ENCODE measurements at places on chromosomes 11 and 22.

- no peak for DNase-seq
These were observed 40.6 kb upstream of the TUB start for GRCh38 chr11:8040261-8040920.

- DNase-seq = no peak
These were observed at the start of gene PAMR1 for GRCh38 chr11:35525501-35526175. Gene PAMR1 (minus strand): TSS chr11:35525616. CDS start chr11:35525585, 31 bp downstream.

DNA sequence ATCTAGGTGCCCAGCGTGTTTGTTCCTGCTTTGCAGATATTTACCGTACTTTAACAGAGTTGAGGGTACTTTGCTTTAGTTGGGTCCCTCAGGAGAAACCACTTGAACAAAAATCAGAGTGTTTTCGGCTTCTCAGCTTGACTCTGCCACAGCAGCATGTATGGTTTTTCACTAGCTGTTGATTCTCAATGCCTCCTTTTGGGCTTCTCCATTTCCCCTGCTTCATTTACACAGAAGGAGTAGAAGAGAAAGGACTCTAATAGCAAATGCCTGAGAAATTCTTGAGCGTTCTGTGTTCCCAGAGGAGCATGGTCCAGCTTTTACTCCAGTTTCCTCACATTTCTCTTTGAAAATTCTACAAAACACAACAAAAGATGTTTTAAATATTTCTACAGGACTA, 252.1 kb upstream of the CCDC179 start:
- DNase-seq = no peak

GRCh38 chr22:44132724-44133123, 48.0 kb upstream of the PARVG start:
- no peak for DNase-seq

DNA sequence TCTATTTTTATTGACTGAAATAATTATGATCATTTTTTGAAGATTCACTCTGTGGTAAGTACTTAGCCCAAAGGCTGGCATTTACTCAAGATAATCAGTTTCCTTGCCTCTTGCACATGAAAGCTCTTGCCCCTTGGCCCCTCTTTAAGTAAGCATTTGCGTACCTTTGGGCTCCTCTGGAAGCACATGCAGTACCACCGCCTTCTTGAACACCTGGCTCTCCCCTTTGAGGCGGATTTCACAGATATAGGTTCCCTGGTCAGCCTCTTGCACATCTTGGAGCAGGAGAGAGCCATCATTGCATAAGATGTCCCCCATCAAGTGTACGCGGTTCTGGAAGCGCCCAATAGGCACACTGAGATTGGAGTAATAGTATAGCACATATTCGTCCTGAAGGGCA, 14.5 kb downstream of the JAML start:
- DNase-seq = no peak

DNA sequence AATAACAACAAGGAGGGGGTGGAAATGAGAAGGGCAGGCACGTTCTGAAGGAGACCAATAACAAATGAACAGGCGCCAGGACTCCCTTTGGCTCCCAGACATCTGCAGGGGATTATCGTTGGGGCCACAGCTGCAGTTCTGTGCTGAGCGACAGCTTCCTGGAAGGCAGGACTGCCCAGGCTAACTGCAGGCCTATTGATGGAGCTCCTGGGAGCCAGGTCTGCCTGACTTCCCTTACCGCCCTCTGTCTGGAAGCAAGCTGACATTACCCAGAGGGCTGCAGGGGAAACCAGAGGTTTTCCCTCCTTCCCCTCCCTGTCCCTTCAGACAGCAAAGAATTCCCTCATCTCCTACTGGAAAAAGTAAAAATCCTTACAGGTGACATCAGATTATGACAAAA, 5.0 kb downstream of the DRD2 start:
- DNase-seq = no peak

DNA sequence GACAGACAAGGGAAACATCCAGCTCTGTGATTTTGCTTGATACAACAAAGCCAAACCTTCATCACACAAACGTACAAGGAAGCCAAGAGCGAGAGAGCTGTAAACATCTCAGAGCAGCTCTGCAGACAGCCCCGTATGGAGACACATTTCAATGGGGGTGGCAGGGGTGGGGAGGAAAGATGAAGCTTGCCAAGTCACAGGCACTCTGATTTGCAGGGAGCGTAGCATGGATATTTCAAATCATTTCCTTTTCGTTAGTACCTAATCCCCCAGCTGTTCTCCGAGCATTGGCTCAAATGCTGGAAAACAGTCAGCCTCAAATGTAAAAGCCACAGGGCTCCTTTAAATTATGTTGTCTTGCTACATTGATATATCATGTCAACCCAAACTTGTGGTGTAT, 458.9 kb upstream of the CADM1 start:
- no peak for DNase-seq

- DNase-seq = no peak
These were observed 428 bp downstream of the SCN3B start for GRCh38 chr11:123653827-123654565.

DNA sequence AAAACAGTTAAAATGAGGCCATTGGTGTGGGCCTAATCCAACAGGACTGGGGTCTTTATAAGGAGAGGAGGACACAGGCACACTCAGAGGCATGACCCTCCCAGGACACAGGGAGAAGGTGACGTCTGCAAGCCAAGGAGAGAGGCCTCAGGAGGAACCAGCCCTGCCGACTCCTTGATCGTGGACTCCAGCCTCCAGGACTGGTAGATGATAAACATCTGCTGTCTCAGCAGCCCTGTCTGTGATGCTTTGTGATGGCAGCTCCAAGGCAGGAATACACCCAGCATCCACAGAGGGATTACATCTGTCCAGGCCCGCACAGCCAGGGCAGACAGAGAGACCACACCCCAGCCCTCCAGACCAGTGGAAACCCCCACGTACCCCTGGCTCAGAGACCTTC, 18.4 kb downstream of the CDKN1C start:
- no peak for DNase-seq

GRCh38 chr11:72338266-72338665, 94.3 kb upstream of the PHOX2A start:
- DNase-seq = no peak

DNA sequence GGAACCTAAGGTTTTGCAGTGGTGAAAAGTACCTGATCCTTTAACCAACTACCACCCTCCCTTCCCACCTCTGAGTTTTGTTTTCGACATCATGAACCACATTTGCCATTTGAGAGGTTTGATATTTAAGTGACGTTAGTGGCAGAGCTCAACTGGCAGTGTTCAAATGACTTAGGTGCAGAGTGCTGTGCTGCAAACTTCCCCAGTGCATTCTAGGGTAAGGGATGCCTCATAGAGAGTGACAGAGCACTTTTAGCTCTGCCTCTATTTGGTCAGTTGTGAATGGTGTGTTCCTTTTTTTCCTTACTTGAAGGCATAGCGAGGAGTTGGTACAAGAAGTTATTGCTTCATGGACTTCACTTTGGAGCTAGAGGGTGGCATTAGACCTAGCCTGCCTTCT, 9.4 kb downstream of the BMAL1 start:
- no peak for DNase-seq

DNA sequence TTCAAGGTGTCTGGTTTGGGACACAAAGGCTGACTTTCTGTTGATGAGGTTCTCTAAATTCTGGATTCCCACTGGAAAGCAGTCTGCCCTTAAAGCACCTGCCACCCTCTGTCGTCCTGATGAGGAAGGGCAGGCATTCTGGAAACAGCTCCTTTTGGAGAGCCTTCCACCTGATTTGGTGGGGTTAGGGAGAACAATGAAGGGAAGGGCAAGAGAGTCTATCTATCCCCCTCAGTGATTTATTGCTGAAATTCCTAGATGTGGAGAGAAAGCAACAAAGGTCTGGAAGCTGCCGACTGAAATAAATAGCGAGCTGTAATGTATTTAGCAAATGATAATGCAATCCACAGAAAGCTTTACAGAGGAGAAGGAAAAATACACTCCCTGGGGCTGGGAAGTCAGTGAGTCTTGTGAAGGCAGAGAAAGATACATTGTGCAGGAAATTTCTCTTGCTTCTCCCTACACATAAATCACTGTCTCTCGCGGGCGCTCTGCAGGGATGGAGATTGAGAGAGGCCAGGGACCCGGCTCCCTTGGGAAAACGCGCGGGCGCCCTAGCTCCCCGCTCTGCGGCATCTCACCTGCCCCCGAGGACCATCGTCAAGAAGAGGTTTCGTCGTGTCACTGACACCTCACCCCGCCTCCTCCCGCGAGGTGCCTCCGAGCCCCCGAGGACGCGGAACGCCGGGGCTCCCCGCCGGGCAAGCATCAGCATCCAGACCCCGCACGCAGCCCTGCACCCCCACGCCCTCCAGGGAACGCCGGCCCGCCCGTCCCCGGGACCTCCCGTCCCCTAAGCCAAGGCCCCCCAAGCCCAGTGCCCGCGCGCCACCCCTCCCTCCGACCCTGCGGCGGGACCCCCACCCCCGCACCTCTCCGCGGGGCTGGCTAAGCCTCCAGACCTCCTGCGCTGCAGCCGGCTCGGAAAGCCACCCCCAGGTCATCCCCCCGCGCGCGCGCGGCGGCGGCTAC, 673 bp downstream of the CDON start:
- no peak for DNase-seq

DNA sequence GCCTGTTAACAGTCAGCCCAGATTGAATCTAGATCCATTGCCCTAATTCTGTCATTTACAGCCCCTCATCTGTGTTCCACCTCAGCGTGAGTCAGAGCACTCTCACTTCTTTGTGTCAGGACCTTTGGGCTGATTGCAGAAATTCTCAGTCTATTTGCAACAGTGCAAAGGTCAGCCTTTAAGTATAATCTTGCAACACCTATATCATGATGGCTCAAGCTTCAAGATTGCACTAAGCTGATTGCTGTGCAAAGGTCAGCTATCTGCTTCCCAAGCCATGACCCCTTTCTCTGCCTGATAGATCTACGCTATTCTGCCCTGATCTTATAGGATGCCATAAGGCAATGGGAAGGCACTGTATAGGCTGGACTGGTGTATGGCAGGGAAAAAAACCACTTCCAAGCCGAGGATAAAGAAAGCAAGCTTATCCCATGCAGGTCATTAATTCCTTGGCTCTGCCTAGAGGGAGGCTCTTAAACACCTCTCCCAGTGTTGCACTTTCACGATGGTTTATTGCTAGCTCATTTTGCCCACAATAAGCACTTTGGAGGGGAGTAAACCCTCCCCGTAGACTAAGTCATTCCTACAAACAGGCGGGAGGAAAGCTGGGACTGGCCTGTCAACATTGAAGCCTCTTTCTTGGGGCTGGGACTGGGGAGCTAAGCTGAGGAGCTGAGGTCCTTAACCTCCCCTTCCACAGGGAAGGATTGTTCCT, 100.6 kb downstream of the RRAS2 start:
- no peak for DNase-seq

DNA sequence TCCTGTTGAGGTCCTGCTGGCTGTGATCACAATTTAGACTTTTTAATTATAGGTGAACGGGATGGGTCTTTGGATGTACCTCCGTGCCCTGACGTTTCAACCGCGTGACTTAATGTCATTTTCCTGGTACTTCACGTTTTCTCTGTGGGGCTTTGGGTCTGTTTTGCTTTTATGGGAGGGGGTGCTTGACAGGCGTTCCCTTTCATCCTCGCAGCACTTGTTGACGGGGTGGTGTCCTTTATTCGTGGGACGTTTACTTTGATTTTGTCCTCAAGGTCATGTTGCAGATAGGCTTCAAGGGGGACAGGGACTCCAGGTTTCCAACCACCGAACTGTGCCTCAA, 994 bp downstream of the PPP6R3 start:
- DNase-seq = no peak

DNA sequence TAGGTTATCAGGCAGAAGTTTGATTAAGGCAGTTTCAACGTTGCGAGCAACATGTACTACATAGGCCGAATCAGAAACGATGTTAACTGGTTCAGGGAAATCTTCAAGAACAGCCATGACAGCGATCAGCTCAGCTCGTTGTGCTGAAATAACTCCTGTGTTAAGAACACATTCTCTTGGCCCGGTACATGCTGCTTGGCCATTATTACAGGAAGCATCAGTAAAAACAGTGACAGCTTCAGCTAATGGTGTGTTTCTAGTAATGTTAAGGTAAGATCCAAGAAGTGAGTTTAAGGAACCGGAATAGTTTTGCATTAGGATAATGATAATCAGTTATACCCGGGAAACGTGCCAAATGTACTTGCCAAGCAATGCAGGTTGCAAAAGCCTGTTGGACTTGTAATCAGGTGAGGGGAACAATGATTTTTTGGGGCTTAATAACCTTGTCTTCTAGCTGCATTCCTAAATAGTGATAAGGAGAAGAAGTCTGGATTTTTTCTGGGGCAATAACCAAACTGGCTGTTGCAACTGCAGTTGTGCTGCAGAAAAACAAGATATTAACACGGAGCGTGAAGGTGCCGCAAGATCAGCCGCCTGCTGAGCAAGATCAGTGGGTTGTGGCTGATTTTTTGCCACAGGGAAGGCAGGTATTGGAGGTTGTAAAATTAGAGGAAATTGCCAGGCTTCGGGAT, 14.3 kb downstream of the OR52K1 start:
- no peak for DNase-seq

- DNase-seq = no peak
These were observed 8.6 kb downstream of the SC5D start for GRCh38 chr11:121300972-121301699.

DNA sequence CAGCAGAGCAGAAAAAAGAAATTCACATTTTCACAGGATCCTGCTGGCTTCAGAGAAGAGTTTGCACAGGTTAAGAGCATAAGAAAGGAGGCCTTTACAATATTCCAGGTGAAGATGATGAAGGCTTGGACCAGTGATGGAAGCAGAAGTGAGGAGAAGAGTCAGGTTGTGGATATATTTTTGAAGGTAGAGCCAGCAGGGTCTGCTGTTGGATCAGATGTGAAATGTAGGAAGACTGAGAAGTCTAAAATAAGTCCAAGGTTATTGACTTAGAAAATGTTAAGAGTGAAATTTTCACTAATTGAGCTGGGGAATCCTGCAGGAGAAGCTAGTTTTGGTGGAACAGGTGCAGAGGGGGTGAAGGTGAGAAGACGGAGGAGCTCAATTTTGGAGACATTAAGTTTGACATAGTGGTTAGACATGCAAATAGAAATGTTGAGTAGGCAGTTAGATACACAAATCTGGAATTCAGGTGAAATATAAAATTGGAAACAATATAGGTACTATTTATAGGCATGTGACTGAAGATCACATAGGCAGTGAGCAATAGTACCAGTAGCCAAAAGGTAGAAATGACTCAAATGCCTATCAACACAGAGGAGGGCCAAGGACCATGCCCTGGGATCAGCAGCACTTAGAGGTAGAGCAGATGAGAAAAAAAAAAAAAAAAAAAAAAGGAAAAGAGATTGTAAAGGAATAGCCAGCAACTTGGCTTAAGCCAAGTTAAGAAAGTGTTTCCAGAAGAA, 252.0 kb downstream of the AASDHPPT start:
- no peak for DNase-seq

GRCh38 chr11:117126223-117126965, 17.7 kb upstream of the PAFAH1B2 start:
- DNase-seq = no peak

- no peak for DNase-seq
These were observed 2.3 kb upstream of the OR51E1 start for GRCh38 chr11:4641501-4641900.

DNA sequence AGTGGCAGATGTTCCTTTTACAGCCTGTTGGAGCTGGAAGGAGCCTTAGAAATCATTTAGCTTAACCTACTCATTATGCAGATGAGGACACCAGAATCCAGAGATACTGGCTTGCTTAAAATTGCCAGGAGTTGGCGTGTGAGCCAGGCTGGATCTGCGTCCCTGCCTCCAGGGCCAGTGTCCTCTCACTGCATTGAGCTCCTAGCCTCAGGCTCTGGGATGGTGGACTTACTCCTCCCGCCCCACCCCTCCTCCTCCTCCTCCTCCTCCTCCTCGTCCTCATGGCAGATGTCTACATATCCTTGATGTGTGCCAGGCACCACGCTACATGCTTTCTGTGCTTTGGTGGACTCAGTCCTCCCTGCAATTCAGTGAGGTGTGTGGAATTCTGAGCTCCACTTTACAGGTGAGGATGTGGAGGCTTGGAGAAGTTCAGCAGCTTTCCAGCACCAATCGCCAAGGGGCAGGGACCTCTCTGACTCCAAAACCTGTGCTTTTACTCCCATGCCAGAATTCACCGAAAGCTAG, 24.1 kb downstream of the ADAMTS15 start:
- DNase-seq = no peak

All from NCI-H1436 treated with DMSO at 0.1 percent for 48 hours (cell line).